ENCODE measurements at places on chromosomes 3 and 15.

DNA sequence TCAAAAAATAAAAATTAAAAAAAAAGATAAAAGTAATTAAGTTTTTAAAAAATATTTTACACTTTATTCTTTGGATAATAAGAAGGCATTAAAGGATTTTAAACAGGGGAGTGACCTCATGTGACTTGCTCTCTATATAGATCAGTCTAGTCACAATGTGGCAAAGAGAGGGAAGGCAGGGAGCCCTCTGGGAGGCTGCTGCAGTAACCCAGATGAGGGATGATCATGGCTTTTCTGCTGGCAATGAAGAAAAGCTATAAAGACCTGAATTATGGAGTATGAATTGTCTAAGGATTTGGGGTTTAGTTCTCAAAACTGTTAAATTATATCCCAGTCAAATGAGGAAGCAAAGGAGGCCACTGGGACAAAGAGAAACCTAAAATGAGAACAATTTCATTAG, 58.1 kb downstream of the SUMF1 start:
- no peak for DNase-seq

DNA sequence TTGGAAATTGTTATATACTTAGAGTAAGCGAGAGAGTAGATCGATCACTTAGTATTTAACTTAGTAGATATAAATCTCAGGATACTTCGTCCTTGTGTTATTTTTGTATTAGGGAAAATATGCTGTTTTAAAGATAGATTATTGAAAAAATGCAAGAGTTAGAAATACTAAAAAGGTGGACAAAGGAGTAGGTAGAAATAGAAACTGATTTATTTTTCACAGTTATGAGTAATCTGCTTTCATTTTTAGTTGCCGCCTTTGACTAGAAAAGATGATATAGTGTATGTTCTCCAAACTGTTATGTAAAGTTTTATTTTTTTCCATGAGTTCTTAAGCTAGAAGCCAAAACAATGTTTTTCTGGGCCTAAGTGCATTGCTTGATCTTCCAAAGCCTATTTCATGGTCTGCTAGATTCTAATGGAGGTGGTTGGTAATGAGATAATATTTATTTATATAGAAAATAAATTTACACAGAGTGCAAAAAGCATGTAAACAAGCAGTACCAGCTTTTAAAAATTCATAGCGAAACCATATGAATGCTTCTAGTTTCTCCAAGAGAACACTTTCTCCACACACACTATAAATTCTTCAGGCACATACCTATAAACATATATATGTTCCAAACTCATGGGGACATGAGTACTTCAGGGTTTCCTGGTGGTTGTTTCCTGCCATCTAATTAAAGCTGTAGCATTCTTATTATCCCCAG, 61.1 kb downstream of the DIPK2A start:
- DNase-seq, result no peak

DNA sequence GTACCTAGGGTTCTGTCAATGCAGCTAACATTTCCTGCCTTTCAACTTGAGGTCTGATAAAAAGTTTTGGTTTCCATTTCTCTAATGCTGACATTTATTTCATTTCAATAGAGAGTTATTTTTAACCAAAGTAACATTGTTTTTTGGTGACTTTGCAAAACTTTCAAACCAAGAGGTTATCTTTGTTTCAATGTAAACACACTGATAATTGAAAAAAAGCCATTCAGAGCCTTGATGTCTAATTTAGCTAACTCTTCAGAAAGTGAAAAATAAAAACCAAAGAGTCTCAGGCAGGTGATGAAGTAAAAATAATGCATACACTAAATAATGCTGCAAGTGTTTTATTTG, 9.6 kb upstream of the TIPARP start:
- DNase-seq, result no peak

- no peak for DNase-seq
Observed at GRCh38 chr3:73657186-73657585, 32.4 kb upstream of the PDZRN3 start.

DNA sequence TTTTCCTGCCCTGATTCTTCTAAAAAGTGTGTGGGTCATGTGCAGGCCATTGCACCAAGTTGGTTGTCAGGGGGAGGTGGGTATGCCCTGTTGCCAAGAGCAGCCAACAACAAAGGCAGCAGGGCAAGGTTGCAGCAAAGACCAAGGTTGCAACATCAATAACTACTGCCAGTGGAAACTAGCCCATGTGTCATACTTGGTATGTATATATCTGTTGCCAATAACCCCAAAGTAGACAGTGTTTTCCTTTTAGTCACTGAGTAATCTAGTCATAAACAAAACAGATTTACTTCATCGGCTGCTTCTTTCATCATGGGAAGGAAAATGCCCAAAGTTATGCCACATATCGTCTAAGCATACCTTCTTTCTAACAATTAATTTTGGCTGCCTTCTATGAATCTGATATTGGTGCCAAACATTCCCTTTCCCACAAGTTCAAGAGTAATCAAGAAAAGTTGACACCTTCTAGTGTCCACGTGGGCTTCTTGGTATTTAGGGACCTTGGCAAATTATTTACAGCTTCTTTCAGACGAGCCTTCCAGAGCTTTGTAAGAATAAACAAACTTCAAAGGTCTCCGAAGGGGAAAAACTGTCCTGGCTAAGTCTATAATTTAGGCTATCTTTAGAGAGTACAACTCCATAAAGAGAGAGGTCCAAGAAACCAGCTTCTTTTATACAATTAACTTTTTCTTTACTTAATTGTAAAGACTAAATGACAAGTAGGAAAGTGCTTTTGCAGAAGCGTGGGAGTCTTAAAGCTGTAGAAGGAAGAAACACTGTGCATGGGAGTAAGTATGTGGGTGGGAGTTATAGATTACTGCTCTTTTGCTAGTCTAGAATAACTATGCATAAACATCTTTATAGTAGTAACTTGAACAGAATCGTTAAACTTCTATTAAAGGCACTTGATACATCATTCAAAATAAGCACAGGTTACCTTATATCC, 10.0 kb upstream of the MBNL1 start:
- peak; percentile 21 for DNase-seq

- no peak for DNase-seq
Observed at GRCh38 chr3:128801779-128802380, 75.9 kb downstream of the RAB7A start.

- DNase-seq, result no peak
Observed at GRCh38 chr3:156323466-156323865, 203.1 kb downstream of the KCNAB1 start.

DNA sequence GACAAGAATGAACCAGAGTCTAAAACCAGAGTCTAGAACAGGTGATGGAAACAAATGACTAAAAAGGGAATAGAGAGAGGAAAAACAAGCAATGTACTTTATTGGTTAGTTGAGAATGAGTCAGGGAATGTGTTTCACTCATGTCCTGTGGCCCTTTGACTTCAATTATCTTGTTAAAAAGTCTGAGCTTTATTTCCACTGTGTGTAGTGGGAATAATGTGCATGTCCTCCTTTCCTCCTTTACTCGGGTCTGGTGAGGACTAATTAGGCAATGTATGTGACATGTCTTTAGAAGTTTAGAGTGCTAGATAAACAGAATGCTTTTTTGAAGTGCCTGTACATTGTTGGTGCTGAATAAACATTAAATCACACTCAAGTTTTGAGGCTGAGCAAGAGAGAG, 21.3 kb downstream of the LSAMP start:
- no peak for DNase-seq

- no peak for DNase-seq
Observed at GRCh38 chr3:197021231-197021630, 8.4 kb downstream of the MELTF start.

- no peak for DNase-seq
Observed at GRCh38 chr15:57792724-57793449, 86.4 kb downstream of the POLR2M start.

DNA sequence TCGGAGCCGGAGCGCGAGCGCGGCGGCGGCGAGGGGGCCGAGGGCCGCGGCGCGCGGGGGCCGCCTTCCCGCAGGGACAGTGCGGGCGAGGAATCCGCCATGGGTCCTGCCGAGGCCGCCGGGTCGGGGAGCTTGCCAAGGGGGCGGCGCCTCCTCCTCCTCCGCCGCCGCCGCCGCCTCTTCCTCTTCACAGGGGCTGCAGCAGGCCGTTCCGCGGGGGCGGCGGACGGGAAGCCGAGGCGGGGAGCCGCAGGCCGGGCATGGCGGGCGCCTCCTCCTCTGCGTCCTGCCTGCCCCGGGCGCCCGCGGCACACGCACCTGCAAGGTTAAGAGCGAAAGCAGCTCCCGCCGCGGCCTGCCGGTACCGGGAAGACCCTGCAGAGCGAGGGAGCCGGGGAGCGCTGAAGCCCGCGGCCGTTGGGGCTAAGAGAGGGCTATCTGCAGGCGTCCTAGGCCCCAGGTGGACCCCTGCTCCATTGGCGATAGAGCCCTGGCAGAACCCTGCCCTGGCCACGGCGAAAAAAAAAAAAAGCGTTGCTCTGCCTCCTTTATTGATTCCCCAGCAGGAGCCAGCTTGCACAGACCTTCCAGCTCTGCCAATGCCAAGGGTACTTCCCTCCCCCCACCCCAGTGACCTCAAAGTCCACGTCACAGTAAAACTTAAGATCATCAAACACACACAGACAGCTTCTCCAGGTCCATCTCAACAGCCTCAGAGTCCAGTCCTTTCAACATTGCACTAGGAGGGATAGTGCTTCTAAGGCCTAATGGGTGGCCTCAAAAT, at the start of gene LYSMD2:
TSS of gene LYSMD2 (minus strand) at position 134 of the 784 bp plus-strand sequence. CDS start at position 101, 33 bp downstream.
- peak; percentile 38 for DNase-seq

DNA sequence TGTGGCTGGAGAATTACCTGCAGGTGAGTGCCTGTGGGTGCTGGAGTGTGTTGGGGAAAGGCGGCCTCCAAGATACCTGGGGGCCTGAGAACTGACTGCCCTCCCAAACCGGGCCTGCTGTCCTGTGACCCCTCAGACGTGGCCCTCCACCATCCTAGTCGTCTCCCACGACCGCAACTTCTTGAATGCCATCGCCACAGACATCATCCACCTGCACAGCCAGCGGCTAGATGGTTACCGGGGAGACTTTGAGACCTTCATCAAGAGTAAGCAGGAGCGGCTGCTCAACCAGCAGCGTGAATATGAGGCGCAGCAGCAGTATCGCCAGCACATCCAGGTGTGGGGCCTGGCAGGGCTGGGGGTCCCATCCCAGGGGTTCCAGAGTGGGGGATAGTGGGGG, 3.4 kb downstream of the ABCF3 start:
- no peak for DNase-seq

DNA sequence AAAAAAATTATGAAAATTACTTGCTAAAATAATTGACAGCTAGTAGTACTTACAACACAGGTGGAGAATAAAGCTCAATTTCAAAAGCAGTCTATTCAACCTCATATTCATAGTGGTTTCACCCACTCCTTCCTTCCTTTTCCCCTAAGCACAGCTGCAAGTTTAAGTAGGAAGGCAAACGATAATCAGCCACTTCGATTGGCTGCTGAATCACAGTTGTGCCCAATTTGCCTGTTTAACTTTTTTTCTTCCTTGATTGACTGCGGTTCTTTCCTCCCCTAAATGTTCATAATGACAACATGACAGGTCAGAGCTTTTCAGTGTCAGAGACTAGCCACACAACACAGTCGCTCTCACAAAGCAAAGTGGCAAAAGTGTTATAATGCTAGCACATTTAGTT, 468.0 kb upstream of the GBE1 start:
- no peak for DNase-seq

- DNase-seq, result no peak
Observed at GRCh38 chr3:149654188-149654601, 3.6 kb downstream of the WWTR1 start.

- DNase-seq, result no peak
Observed at GRCh38 chr3:67624687-67625086, 29.7 kb downstream of the SUCLG2 start.

GRCh38 chr3:151800431-151800830, 13.5 kb upstream of the AADAC start:
- DNase-seq, result no peak
